ENCODE measurements at places on chromosomes 6 and 20.

- DNase-seq, result no peak
Measured at GRCh38 chr6:98838032-98838431, 3.7 kb downstream of the POU3F2 start.

DNA sequence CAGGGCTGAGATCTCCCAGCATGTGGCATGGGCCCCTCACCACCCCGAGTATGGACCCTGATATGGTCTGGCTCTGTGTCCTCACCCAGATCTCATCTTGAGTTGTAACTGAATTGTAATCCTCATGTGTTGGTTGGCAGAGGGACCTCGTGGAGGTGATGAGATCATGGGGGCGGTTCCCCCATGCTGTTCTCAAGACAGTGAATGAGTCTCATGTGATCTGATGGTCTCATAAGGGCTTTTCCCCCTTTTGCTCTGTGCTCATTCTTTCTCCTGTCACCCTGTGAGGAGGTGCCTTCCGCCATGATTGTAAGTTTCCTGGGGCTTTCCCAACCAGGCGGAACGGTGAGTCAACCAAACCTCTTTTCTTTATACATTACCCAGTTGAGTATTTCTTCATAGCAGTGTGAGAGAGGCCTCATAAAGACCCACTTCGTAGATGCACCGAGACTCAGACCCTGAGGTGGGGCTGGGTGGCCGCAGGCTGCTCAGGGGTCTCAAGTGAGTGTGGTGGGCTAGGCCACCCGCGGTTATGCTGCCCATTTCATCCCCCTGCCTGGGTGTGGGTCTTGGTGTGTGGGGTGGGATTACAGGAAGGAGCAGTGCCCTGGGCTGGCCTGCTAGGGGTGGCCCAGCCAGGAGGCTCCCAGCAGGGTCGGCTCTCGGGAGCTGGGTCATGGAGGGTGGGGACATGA is 26.2 kb upstream of the GATA5 start:
- peak; percentile 61 for DNase-seq

GRCh38 chr20:19129306-19129705 is 83.1 kb upstream of the SLC24A3 start:
- DNase-seq, result no peak

DNA sequence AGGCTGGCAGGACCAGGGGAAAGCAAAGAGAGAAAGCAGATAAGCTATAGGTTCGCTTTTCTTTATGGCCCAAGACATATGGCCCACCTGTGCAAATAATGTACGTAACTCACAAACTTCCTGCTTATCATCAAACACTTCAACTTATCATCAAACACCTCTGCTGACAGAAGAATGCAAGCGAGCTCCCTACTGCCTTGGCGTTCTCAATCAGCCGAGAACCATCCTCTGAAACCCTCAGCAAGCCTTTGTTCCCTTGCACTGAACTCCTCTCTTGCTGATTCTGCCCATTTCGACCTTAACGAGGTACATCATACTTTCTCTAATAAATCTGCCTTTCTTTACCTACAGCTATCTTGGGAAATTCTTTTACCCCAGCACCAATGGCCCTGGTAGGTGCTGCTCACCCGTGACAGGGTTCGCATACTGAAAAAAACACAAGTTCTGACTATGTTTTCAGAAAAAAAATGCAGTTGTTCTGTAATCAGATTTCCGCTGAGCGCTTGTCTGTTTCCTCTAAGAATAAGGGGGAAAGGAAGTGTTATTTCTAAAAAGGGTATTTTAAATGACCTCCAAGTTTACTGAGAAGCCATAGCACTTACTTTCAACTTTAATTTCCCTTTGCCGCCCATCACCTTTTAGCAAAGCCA is 28.3 kb downstream of the SERPINB6 start:
- no peak for DNase-seq

GRCh38 chr20:3798373-3798768 is 2.3 kb downstream of the CDC25B start:
- DNase-seq, result no peak

DNA sequence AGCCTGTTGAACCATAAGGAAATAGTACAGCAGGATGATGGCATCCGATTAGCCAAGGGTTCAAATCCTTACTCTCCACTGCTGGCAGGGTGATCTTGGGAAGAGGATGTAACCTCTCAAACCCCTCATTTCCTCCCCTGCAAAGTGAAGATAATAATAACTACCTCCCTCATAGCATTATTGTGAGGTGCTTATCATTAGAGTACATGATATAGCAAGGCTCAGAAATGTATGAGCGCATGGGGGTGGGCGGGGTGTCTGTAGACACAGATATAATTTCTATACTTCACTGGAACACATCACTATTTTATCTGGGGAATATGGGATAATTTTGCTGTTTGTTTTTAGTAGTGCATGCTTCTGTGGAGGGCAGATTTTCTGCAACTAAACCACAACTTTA is 89.8 kb upstream of the LAMP5 start:
- no peak for DNase-seq

GRCh38 chr20:42594011-42594410 is 595.7 kb downstream of the PTPRT start:
- DNase-seq, result no peak

GRCh38 chr6:3321875-3322274 is 63.1 kb downstream of the PSMG4 start:
- no peak for DNase-seq

- no peak for DNase-seq
Measured at GRCh38 chr20:13930281-13930680, 60.1 kb downstream of the SEL1L2 start.

DNA sequence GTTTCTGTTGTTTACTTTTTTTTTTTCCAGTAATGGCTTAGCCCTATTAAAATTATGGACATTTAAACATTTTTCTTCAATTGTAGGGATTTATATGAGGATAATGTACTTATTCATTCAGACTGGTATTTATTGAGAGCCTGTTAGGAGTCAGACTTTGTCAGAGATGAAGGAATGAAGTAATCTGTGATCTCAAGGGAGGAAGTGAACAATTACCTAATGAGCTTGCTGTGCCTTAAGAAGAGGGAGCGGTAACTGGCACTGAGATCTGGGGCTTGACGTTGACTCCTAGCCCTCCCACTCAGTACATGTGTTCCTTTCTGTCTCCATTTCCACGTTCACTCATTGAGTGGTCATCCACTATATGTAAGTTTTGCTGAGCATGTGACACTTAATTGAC is 12.6 kb downstream of the AFDN start:
- no peak for DNase-seq

DNA sequence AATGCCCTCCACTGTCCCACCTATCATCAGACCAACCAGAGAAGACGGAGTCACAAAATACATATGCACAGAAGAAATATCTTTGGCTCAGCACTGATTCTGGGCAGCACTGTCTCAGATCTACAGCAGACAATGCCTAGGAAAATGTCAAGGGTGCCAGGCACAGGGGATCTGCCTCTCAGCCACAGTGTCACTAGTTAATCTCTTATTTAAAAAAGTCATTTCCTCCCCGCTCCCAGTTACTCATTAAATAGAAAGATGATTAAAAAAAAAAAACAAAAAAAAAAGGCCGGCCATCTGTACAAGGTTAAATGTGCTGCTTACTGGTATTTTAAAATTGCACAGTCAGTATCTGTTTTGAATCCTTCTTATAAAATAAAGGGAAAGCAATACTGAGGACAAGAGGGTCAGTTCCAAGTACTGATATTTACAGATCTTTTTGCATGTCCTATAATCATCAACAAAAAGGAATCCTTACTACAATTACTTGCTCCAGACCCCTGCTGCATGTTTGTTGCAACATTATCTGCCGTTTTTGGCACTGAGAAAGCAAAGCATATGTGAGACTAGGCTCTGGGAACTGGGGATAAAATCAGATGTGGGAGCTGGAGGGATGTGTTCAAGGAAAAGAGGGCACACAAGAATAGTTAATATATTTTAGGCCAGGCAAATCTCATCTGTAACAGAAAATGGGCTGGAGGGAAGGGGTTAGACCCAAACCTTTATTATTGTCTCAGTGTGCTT is 299.3 kb downstream of the KIF16B start:
- no peak for DNase-seq

GRCh38 chr6:168217880-168218537 is 101.6 kb downstream of the DACT2 start:
- DNase-seq, result no peak

GRCh38 chr6:115668781-115669180 is 391.9 kb downstream of the FRK start:
- DNase-seq, result no peak

- no peak for DNase-seq
Measured at GRCh38 chr6:165714907-165715306, 51.9 kb upstream of the PDE10A start.

DNA sequence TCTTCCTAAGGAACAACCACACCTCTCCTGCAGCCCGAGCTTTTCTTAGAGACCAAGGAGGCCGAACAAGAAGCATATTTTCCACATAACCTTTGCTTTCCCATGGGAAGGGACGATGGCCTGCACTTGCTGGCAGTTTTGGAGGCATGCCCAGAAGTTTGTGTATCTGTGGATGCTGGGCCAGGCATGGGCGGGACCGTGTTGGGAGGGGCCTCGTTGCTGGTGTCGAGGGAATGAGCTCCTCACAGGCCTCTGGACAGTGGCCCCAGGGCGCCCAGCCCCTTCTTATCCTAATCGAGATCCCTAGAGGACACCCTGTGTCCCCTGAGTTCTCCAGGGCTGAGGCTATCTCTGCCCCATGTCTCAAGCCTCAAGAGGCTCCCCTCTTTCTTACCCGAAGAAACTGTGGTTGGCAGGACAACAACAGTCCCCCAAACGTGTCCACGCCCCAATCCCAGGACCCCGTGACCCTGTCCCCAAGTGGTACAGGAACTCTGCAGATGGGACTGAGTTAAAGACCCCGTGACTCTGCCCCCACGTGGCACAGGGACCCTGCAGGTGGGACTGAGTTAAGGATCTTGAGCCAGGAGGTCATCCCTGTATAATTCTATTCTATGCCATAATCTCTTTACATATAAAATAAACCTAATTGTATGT is 99.5 kb upstream of the BHLHE23 start:
- no peak for DNase-seq
